NCI-H1105 treated with DMSO at 0.1 percent for 48 hours (cell line): ENCODE measurements at places on chromosomes 2 and 18.

DNA sequence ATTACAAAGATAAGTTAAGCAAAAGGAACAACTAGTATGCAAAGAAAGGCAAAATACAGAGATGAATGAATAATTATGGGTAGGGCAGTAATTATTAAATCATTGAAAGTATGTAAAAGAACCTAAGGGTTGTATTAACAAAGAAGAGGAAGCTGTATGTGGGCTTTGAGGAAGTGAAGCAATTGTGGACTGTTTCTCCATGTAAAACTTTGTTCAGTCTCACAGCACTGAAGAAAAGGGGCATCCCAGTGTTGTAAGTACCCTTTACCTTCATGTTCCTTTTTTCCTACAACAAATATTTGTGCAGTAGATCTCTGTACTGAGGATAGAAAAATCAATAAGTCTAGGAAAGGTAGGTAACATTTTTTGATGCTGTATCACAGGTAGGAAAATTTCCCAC, 388.7 kb upstream of the NRP2 start:
- no peak for DNase-seq

- no peak for DNase-seq
These were observed 131.5 kb downstream of the CAPN13 start for GRCh38 chr2:30675758-30676157.

DNA sequence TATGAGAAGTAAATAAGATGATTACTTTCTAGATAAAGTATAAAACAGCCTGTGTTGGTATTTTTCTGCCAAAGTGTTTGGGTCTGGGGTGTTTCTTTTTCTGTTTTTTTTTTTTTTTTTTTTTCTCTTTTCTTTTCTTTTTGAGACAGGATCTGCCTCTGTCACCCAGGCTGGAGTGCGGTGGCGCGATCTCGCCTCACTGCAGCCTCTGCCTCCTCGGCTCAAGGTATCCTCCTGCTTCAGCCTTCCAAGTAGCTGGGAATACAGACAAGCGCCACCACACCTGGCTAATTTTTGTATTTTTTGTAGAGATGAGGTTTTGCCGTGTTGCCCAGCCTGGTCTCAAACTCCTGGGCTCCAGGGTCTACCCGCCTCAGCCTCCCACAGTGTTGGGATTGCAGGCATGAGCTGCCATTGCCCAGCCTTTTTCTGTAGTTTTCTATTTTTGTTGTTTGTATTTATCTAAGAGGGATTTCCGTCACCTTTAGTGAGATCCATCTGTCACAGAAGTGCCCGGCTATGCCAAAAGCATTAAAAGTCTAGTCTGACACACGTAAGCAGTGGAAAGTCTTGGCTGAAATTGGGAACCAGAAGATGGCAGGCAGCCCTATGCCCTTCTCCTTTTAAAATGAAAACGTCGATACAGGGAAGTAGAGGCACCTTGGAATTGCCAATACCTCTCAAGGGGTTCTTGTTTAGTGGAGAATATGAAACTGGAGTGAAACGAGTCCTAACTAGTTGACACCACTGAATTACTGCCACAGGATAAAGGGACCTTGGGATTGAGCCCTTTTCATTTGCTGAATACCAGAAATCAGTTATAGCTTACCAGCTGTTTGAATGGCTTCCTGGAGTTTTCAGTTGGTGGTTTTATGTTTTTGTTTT, 14.0 kb downstream of the UGP2 start:
- no peak for DNase-seq

DNA sequence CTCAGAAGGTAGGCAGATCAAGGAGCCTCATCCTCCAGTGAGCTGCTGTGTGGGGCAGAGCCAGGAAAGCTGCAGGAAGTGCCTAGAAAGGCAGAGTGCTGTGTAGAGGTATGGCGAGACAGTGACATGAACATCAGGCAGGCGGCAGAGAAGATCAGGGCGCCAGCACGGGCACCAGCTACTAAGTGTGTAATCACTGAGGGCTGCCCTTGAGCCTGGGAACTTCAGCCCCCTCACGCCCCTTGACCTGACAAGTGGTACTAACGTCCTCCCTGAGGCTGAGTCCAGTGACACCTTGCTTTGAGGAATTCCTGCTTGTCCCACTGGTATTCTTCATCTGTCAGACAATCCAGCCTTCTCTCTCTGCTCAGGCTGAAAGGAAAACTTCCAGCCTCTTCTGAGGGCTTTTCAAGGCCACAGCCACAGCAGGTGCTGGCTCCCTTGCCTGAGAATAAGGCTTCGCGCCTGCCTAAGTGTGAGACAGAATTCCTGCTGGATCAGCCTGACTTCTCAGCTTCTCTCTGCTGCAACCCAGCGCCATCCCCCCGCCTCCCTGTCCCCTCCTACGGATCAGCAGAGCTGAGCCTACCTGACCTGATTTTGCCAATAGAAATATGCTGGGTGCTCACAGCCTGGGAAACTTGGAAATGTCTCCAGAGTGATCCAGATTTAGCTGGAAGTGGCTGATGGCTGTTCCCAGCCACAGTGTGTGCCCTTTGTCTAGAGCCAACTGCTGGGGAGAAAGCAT, 148.0 kb downstream of the SMAD7 start:
- no peak for DNase-seq

DNA sequence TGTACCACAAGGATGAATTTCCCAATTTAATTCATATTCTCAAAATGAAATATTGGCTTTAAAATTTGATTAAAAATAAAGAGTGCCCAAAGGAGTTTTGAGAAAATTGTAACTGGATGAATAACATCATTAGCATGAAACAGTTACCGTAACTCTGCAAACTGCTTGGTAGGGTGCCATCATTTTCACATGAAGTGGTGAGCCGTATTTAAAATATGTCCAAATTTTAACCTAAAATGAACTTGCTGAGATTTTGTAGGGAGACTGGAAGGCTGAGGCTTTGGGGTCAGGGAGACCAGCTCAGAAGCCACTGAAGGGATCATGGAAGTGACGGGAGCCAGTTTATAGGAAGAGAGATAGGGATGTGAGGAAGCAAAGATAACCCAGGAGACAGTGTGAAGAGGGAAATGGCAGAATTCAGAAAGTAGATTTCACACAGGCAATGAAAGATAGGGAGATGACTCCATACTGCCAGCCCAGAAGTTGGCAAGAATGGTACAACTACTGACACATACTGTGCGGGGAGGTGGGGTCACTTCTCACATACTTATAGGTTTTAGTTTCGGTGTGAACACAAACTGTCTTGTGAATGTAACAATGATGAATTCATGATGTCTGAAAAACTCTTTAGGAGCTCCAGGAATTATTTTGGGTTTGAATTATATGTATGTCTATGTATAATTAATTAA, 53.8 kb downstream of the EFEMP1 start:
- no peak for DNase-seq

GRCh38 chr2:95380280-95380679, 22.2 kb upstream of the FAHD2A start:
- no peak for DNase-seq

GRCh38 chr2:14448340-14448739, 184.2 kb upstream of the LRATD1 start:
- DNase-seq: no peak

- no peak for DNase-seq
These were observed 4.6 kb upstream of the ADD2 start for GRCh38 chr2:70772486-70773155.

DNA sequence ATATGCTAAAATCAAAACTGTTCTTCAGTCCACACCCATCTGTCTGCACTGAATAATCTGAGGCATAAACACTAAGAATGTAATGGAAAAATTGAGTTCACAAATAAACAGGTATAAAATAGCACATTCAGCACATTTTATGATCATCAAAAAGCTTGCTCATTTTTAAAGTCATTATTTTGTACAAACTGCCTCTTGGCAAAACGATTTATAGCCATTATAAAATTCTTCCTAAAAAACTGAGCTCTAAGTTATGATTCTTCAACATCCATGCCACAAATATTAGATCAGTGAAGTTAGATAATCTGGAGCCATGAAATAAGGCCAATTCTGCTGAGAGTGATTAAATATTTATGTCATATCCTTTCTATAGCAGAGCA, 233.5 kb downstream of the DYM start:
- DNase-seq: no peak

GRCh38 chr2:49686897-49687442, 532.7 kb upstream of the FSHR start:
- no peak for DNase-seq

DNA sequence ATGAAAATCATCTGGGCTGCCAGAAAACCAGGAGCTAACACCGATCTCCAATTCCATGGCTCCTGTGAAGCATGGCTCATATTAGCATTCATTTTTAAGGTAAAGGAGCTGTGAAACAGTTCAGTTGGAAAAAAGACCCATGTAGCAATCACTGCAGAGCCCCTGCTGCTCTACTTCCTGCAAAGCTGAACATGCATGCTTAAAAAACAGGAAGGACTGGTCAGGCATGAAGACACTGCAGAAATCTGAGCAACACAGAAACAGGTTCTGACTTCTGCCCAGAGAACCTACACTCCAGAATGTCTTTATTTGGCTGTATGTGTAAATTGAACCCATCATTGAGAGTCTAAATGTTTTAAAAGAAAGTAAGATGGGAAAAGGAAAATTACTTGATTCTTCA, 950.6 kb downstream of the DCDC2C start:
- no peak for DNase-seq

DNA sequence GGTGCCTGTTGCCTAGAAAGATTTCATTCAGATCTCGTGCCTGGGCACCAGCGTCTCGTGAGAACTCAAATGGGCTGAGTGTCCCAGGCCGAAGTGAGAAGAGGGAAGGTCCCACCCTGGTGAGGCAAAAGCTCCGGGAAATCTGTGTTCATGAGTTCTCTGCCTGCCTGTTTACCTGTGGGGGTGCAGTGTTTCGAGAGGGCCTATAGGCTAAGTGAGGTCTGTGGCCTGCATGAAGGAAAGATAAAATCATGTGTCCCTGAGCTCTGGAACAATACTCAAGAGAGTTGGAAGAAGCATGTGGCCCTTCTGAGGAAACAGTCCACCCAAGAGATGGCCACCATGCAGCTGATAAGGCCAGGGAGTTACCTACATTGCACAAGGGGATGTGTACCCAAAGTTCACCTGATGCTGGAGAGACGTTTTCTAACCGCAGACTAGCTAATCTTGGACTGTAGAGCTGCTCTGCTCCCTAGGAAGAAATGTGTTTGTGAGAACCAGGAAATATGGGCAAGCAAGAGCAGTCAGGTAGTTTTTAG, 63.5 kb upstream of the ST3GAL5 start:
- DNase-seq: no peak
